ENCODE measurements at places on chromosomes 5 and 9.
A peak's percentile ranks its signal among the peaks of the same experiment; 100 is the strongest.

DNA sequence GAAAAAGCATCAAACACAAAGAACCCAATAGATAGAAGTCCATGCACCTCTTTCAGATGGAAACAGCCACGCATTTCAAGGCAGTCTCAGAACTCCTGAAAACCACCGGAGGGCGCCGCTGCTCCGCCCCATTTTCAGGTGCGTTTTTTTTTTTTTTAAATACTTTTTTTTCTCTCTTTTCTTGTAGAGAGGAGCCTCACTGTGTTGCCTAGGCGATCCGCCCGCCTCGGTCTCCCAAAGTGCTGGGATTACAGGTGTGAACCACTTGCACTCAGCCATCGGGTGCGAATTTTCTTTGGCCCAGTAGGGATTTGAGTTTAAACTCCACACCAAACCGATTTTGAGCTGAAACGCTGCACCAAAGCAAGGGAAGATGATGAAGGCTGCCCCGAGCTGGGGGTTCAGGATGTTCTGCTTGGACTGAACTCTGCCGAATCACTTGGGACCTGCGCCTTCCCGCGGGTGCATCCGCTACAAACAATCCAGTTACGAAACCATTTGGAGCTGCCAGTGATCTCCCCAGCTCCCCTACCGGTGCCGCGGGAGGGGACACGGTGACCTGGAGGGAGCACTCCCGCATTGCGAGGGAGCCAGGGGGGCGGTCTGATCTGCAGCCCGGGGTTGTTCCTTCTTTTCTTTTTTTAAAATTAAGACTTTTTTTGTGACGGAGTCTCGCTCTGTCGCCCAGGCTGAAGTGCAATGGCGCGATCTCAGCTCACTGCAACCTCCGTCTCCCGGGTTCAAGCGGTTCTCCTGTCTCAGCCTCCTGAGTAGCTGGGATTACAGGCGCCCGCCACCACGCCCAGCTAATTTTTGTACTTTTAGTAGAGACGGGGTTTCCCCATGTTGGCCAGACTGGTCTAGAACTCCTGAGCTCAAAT is 1.4 kb downstream of the PTGR1 start:
- DNase-seq: no peak

DNA sequence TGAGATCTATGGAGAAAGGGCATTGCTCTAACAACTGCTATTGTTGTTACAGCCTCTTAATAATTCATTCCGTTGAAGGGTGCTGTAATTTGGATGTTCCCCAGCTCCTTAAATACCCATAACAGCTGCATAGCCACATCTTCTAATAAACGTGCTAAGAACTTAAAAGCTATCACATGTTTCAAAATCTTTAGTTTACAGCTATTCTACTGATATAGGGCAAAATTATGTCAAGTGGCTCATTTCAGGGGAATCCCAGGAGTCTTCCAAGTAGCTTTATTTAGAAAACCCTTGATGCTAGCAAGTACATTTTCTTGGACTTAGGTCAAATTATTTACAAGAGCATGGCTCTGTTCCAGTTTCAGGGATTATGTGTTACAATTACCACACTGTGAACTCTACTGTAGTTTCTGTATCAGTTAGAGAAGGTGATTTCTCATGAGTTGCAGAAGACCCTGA is 990.4 kb upstream of the ACO1 start:
- no peak for DNase-seq

GRCh38 chr5:137190441-137190840 is 308.7 kb downstream of the SPOCK1 start:
- peak; percentile 31 for DNase-seq

DNA sequence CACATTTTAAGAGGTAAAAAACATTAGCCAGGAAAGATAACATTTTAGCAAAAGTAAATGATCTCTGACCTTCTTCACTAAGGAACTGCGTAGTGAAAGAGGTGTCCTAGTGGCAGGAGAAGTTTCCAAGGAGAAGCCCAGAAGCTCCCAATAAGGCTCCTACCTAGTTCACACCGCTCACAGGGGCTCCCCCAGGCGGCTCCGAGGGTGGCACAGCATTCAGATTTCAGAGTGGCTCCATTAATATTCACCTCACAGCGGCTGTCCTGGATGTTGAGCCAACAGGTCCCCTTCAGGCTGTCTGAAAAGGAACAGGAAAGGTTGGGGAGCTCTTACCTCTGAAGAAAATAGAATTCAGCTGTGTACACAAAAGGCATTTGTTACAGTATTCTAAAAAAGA is 187.3 kb downstream of the FBN2 start:
- no peak for DNase-seq

- DNase-seq: no peak
These were observed 234.9 kb upstream of the RIOK2 start for GRCh38 chr5:97417986-97418385.

GRCh38 chr5:169629847-169630548 is 7.1 kb upstream of the DOCK2 start:
- peak; percentile 63 for DNase-seq

GRCh38 chr9:108579757-108580439 is 275.9 kb downstream of the ACTL7B start:
- peak; percentile 33 for DNase-seq

GRCh38 chr5:483434-484140 is 40.6 kb downstream of the EXOC3 start:
- no peak for DNase-seq

DNA sequence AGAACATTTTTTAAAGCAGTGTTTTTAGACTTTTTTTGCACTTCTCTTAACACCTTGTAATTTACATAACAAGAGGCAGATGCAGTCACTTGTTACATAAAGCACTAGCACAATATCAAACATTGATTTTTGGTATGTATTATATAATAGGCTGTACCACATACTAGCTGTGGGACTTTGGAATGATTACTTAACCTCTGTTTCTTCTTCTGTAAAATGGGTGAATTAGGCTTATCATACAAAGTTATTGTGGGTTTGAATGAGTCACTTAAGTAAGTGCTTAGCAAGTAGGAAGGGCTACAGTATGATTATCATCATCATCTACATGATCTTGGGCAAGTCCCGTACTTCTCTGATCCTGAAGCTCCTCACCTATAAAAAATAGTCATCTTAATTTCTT is 2.1 kb downstream of the FAM81B start:
- no peak for DNase-seq

- no peak for DNase-seq
These were observed 9.0 kb downstream of the CCDC69 start for GRCh38 chr5:151214614-151215545.

- peak; percentile 97 for DNase-seq
These were observed 4.9 kb downstream of the SMIM3 start for GRCh38 chr5:150783422-150783928.
